RWPE2 (cell line): ENCODE measurements at places on chromosomes 3 and 15.

GRCh38 chr15:81299156-81299555 is 24.8 kb downstream of the STARD5 start:
- DNase-seq: no peak

DNA sequence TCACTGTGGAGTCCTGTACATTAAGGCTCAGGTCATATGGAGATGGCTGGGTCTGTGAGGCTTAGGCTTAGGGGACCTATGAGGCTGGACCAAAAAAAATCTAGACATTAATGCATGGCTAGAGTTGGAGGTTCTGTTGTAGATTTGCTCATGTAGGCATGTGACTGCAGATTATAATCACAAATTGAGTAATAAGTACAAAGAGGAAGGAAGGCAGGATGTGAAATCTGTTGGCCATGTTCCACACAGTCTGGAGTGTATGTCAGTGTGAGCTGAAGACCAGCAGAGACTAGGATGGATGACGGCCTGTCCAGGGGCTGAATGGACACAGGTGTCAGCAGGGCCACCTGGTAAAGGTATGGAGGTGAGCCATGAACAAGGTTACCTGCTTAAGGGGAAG is at the start of gene ST3GAL6:
TSS of gene ST3GAL6 (plus strand) at position 265 of the 400 bp plus-strand sequence. CDS start 5,101 bp downstream, outside the sequence.
- DNase-seq: no peak

GRCh38 chr3:55682461-55682860 is 195.4 kb upstream of the WNT5A start:
- no peak for DNase-seq

DNA sequence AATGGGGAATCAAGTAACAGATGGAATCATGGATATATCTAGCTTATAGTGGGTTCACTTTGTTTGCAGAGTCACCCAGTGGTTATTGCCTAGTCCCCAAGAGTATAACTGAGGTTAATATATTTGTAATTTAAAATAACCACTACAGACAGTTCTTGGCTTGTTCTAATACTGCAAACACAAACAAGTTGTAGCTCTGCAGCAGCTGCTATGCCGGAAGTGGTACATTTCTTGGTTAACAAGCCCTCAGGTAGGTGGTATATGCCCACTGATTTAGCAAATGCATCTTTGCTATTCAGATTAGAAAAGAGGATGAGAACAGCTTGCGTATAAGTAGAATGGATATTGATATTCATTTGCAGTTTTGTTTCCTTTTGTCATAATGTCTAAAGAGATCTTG is 984.2 kb downstream of the SQOR start:
- DNase-seq: no peak

DNA sequence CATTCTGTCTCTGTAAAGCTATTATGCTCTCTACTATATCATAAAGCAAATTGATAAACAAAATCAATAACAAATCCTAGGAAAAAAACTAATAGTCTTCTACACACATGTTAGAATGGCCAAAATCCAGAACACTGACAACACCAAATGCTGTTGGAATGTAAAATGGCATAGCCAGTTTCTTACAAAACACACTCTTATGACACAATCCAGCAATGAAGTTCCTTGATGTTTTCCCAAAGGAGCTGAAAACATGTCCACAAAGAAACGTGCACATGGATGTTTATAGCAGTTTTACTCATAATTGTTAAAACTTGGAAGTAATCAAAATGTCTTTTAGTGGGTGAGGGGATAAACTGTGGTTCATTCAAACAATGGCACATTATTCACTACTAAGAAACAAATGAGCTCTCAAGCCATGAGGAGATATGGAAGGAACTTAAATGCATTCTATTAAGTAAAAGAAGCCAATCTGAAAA is 32.7 kb downstream of the CADM2 start:
- no peak for DNase-seq

DNA sequence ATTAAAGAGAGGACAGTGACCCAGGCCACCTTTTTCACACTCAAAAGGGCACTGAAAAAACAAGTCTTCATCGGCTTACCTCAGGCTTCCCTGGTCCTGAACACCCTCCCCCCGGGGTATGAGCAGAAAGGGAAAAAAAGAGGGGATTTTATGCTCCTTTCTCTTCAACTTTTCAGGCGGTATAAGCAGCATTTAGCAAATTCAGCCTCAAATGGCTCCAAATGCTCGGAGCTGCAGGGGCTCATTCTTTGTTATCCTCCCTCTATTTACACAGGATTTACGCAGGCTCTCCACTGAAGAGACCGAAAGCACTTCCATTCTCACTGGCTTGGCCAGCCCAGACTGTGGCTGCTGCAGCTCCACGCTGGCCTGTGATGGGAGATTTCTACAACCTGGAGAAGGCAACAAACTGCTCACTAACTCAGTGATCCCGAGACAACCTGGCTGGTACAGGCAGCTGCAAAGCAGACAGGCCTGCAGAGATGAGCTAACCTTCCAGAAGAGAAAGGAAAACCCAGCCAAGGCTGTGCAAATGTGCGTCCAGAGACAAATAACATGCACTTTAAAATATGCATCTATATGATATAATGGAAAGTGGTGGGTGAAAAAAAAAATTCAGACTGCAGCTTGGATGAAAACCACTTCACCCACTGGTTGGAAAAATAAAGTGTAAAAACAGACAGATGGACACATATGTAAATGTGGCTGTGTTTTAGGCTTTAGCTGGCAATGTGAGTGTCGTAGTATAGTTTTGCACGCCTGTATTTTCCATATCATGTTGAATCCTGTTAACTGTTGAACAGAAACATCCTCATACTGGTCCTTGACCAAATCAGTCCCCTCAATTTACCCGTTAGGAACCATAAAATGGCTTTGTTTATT is 54.2 kb downstream of the MEIS2 start:
- DNase-seq: no peak

DNA sequence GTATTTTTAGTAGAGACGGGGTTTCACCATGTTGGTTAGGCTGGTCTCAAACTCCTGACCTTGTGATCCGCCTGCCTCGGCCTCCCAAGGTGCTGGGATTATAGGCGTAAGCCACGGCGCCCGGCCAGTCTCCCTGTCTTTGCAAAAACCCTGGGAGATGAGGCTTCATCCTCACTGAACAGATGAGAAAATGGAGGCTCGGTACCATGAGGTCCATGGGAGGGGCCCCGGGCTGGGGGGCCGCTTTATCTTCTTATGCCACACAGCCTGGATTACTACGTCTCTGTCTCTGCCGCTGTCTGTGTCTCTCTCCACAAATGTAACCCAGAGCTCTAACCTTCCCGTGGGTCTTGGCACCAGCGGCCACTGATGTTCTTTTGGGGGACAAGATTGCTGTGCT is 39.1 kb downstream of the ABTB1 start:
- DNase-seq: peak; percentile 29

GRCh38 chr15:55791551-55792400 is 48.8 kb upstream of the PRTG start:
- DNase-seq: no peak

GRCh38 chr3:14507305-14507741 is 32.8 kb downstream of the GRIP2 start:
- peak; percentile 32 for DNase-seq

- DNase-seq: no peak
Observed at GRCh38 chr15:44482090-44482489, 54.7 kb downstream of the CTDSPL2 start.
